ENCODE measurements at places on chromosomes 11 and 22. TPM values are rescaled to one million over a fixed set of nuclear protein-coding genes. Genes with fewer than 3 reads are reported as not detected.

GRCh38 chr11:121476379-121477032 lies 23.7 kb upstream of the SORL1-AS1 start:
- no peak for DNase-seq

- no peak for DNase-seq
Observed at GRCh38 chr22:36871669-36872081, 10.9 kb downstream of the NCF4 start.

GRCh38 chr11:116256215-116256614 lies 516.6 kb downstream of the BUD13 start:
- DNase-seq, result no peak

- DNase-seq, result no peak
Observed at GRCh38 chr11:35289821-35290220, 129.5 kb downstream of the SLC1A2 start.

Gene TMEM86A
- total RNA-seq, result 1.0 TPM

GRCh38 chr22:20083157-20083890 lies 3.3 kb downstream of the DGCR8 start:
- DNase-seq, result no peak

GRCh38 chr11:73070653-73071052 lies 71.5 kb downstream of the FCHSD2 start:
- no peak for DNase-seq

GRCh38 chr11:12075822-12076821 lies 34.3 kb upstream of the MICAL2 start:
- DNase-seq, result no peak

Gene VPREB1
- total RNA-seq, result not detected

DNA sequence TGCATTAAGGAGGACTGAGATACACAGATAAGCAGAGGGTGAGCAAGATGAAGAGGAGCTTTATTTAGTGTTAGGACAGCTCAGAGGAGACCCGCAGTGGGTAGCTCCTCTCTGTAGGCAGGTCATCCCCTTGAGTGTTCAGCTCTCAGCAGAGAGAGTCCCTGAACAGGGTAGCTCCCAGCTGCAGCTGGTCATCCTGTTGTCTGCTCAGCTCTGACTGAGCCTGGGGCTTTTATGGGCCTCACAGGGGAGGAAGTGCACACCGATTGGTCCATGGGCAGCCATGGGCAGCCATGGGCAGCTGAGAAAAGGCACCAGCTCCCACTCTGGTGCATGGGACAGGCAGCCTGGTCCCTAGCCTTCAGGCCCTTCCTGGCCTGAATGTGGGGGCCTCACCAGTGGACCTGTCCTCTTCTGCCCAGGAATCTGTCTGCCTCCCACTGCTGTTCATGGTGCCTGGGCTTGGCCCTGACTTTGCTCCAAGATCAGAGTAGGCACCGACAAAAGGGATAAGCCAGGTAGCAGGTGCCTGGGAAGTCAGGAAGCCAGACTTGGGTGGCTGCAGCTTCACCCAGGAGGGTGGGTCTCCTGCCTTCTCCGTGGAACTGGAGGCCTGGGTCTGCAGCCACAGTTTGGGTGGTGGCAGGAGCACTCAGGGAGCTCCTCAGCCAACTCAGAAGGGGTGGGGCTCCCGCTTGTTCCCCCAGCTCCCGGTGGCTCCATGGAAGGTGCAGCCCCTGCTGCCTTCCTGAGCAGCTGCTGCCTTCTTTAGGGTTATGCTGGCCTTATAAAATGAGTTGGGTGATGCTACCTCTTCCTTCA lies 54.7 kb downstream of the MYEOV start:
- DNase-seq, result no peak

- DNase-seq, result no peak
Observed at GRCh38 chr11:27735281-27735680, 35.0 kb upstream of the BDNF start.

Gene DRD4
- 0.31 TPM for total RNA-seq

Gene UPB1
- total RNA-seq, result not detected

- no peak for DNase-seq
Observed at GRCh38 chr22:33923033-33923432, 2.8 kb upstream of the LARGE1 start.

DNA sequence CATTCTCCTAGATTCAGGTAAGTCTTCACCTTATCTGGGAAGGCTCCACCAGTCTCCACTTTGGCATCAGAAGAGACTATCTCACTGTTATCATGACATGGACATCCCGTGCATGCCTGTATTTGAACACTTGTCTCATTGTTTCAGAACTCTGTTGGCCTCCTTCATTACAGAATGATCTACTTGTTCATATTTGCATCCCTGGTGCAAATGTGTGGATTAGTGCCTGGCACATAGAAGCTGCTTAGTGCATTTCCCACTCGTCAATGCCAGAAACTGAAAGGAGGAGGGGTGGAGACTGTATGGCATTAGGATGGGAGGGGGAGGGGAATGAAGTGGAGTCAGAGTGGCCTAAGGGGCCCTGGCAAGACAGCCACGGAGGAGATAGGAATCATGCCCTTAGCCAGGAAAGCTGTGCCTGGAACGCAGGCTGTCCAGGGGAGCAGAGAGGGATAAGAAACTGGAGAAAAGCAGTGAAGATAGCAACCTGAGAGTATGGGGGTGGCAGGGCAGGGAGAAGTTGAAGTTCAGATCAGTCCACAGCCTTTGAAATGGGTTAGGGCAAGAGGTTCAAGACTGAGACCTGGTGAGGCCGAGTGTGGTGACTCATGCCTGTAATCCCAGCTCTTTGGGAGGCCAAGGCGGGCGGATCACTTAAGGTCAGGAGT lies 53.8 kb upstream of the CAPRIN1 start:
- DNase-seq, result no peak

Gene TRPM5
- total RNA-seq, result not detected

Gene OR6A2
- not detected for total RNA-seq

DNA sequence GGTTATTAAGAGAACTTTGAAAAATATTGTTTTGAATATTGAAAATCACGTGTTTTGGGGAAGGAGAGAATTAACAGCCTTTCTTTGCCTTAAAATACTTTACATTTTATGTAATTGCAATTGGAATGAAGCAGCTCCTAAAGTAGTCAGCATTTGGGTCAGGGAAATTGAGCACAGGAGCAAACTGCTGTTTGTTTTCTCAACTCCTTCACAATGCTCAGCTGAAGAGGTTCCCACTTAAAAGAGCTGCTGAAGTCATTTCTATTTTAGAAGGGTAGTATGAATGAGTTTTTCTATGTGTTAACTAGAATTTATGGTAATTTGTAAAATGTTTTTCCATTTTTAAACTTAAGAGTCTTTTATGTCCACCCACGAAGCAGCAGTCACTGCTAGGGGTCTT lies 8.1 kb upstream of the UCP2 start:
- no peak for DNase-seq

DNA sequence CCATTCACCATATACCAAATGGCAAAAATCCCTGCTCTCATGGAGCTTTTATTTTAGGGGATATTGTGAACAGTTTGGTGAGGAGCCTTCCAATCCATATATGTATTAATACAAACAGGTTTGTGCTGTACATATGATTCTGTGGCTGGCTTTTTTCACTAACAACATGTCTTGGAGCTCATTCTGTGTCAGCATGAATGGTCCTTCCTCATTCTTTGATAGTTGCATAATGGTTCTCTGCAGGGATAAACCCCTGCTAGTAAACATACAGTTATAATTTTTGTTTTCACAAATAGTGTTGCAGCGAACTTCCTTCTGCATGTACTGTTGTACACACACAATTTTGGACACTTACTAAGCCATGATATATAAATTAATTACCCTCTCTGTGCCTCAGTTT lies 8.3 kb downstream of the PRR5L start:
- no peak for DNase-seq

Gene PRRG4
- 0.68 TPM for total RNA-seq

GRCh38 chr11:125941619-125942611 lies 3.9 kb upstream of the VSIG10L2 start:
- DNase-seq, result no peak

DNA sequence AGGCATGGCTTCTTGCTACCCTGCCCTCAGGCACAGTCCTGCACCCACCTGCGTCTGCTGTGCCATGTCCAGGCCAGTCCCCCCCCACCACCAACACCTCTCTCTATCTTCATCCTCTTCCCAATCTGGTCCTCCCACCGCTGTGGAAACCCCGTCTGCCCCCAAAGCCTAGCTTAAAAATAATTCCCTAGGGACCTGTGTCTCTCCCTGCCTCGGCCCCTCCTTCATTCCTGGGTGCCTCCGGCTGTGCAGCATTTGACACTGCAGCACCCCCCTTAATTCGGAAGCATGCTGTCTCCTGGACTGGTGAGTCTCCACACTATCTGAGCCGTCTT lies 2.5 kb upstream of the ASCL2 start:
- DNase-seq, result no peak

Gene MS4A6E
- not detected for total RNA-seq

GRCh38 chr22:41256254-41257253 lies 15.8 kb upstream of the CHADL start:
- no peak for DNase-seq

DNA sequence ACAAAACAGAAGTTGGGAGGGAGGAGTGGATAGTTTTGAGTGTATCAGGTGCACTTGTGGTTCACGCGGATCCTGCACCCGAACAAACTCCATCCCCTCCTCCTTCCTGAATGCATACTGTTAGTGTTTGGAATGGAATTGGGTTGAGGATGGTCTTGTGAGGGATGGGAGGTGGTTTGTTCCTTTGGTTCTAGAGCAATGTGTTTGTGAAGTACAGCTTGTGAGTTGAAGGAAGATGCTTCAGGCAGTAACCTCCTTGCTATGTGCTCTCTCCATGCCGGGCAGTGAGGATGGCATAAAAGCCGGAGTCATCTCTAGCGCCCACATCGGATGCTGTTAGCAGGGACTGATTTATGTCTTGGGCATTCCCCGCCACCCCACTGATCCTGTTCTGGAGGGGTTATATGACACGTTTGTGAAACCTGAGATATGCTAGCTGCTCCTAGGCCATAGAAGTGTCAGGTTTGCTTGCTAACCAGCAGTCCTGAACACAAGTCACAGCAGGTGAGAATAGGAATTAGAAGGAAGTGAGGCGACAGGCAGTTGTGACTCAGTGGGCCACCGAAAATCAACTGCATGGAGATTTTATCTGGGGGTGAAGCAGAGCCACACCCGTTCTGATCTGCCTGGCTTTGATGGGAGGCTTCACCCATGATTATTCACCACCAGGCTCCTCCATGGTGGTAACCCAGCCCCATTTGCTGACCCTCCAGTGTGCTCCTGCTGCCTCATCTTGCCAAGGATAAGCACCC lies 2.2 kb downstream of the BCR start:
- DNase-seq, result peak; percentile 26

- DNase-seq, result no peak
Observed at GRCh38 chr22:30809086-30809485, 114.4 kb downstream of the OSBP2 start.

DNA sequence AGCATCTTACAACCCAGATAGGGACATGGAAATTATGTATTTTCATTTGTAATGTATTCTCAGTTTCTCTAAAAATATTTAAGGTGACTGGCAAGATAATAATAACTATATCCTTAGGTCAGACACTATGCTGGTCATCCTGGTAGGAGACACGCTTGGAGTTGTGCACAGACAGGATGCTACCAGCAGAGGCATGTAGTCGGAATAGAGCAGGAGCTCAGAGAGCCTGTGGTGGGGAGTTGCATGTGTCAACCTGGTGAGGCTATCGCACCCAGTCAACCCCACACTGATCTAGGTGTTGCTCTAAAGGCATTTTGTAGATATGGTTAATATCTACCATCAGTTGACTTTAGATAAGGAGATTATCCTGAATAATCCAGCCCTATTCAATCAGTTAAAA lies 318.5 kb downstream of the MIAT start:
- no peak for DNase-seq

GRCh38 chr11:62104816-62105653 lies 18.8 kb upstream of the INCENP start:
- no peak for DNase-seq

DNA sequence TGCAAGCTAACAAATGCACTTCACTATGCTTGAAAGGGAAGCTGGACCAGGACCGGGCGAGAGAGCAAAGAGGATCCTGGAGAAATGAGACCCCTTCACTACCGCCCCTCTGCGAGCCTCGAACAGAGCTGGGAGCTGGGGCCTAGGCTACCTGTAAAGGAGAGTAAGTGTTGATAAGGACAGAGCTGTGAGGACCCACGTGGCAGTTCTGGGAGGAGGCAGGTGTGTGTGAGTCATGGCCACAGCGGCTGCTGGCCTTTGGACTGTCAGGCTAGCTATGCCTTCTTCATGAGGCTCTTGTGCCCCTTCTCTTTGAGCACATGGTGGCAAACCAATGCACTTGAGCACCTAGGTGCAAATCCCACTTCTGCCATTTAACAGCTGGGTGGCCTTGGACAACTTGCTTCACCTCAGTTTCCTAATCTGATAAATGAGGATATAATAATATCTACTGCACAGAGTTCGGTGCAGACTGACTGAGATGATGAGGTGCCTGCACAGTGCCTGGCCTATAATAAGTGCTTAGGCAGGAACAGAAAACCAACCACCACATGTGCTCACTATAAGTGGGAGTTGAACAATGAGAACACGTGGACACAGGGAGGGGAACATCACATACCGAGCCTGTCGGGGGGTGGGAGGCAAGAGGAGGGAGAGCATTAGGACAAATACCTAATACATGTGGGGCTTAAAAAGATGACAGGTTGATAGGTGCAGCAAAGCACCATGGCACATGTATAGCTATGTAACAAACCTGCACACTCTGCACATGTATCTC lies 35.3 kb upstream of the KCNJ11 start:
- DNase-seq, result no peak

DNA sequence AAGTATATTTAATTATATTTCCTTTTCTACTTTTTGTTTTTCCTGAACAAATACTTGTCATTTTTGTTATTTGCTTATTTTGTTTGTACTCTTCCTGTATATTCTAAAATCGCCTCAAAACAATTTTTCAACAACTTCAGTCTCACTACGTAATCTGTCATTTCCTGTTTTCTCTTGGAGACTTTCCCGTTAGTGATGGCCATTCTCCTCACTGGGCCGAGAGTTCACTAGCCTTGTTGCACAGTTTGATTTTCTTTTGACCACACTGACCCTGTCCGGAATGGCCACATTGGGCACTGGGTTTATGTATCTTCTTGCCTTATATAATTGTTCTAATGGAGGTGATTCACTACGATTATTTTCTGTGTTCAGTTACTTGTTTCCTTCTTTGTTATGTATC lies 726.1 kb downstream of the FAM181B start:
- no peak for DNase-seq

DNA sequence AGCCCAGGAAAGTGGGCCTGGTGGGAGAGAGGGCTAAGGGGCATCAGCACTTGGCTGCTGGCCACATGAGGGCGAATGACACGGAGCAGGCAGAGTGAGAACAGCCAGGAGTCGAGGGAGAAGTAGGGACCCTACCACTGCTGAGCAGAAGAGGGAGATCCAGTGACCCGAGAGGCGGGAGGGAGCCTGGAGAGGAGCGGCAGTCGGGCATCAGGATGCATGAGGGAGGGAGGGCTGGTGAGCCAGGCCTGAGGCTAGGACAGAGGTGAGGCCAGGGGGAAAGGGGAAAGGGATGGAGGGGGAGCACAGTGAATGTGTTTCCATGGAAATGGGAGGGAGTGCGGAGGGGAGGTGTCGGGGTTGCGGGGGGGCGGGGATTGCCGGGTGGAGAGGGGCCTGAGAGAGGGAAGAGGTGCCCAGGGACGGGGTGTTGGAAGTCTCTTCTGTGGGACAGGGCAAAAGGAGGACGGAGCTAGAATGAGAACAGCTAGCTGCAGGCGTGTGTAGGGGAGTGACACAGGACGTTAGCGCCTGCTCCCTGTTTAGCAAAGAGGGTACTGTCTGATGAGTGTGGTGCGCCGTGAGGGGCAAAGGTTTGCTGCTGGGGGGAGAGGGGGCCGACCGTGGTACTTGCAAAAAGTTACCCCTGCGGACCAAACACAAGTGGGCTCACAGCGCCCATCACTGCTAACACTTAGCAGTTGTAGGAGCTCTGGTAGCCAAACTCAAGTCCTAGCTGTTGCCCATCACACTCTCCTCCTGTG lies 37.1 kb upstream of the WNT11 start:
- DNase-seq, result no peak

Measured in CD8-positive, alpha-beta memory T cell (primary cell).